Stromal cell of bone marrow (primary cell): ENCODE measurements at places on chromosomes 11 and 22.

GRCh38 chr11:61569018-61569417 is 11.9 kb downstream of the SYT7 start:
- no peak for DNase-seq

DNA sequence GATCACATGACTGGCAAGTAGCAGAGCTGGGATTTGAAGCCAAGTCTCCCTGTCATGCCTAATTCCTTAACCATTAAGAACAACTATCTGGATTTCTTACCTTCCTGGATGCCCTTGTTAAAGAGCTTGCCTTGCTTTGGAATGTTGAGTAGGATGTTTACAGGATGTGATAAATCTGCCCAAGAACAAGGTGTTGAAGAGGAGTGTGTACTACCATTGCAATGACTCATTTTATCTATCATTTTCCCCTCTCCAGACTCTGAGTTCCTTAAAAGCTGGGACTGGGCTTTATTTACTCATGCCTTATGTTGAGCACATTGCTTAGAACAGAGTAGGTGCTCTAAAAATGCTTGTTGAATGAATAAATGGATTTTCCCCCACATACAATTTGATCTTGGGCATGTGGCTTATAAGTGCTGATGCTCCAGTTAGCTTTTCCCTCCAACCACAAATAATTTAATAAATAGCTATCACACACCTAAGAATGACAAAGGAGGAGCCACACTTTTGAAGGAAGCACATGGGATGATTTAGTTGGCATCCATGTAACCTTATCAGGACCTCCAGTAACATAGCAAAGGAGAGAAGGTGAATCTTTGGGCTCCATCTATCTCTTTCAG is 268.6 kb upstream of the SESN3 start:
- DNase-seq, result no peak

DNA sequence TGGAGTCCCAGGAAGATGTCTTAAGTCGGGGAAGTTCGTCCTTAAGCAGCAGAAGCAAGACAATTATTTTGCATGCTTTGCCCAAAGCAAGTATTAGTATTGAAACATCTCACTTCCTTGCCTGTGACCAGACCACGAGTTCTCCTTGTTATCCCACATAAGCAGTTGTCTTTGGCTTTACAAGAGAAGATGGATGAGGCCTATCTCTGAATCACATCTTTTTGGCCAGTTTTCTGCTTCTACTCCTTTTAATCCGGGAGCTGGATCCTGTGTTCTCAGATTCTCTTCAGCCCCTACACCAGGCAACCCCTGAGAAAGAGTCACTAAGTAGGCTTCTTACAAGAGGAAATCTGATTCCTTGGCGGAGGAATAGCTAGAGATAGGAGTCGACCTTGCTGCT is 2.1 kb downstream of the SYT9 start:
- DNase-seq, result no peak

- DNase-seq, result no peak
Observed at GRCh38 chr11:76186776-76187279, 19.5 kb downstream of the WNT11 start.

GRCh38 chr22:18091478-18091877 is 13.7 kb downstream of the PEX26 start:
- no peak for DNase-seq

- no peak for DNase-seq
Observed at GRCh38 chr11:69635804-69636511, 5.0 kb upstream of the CCND1 start.

DNA sequence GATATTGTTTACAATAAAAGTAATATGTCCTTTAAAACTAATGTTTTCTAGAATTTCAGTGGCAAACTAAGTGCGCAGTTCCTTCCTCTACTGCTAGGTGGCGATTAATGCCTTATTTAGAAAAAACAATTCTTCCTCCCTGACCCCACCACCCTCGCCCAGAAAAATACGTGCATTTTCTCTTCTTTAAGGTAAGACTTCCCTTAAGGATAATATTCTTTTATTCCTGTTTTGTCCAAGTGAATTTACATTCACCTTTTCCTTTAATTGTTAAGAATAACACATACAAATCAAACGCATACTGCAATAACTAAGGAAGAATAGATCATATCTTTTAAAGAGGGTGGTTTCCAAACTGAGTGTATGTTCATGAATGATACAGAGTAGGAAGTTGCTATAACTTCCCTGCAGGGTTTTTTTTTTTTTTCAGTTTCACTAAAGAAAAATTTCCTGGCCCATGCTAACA is 17.0 kb upstream of the PSMA1 start:
- no peak for DNase-seq

DNA sequence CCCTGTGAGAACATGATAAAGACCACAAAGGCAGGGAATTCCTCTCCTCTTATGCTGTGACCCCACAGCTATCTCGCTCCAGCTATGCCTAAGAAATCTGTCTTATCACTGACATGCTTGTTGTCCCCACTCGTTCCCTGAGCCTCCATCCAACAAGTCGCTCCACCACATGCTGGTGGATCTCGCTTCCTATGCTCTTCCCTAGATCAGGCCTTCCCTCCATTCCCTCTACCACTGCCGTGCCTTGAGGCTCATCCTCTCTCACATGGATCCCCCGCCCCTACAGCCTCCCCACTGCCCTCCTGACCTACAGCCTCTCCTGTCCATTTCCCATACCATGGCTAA is 1.4 kb upstream of the DGAT2 start:
- DNase-seq, result no peak

GRCh38 chr22:35842954-35843353 is 125.3 kb downstream of the APOL5 start:
- no peak for DNase-seq

DNA sequence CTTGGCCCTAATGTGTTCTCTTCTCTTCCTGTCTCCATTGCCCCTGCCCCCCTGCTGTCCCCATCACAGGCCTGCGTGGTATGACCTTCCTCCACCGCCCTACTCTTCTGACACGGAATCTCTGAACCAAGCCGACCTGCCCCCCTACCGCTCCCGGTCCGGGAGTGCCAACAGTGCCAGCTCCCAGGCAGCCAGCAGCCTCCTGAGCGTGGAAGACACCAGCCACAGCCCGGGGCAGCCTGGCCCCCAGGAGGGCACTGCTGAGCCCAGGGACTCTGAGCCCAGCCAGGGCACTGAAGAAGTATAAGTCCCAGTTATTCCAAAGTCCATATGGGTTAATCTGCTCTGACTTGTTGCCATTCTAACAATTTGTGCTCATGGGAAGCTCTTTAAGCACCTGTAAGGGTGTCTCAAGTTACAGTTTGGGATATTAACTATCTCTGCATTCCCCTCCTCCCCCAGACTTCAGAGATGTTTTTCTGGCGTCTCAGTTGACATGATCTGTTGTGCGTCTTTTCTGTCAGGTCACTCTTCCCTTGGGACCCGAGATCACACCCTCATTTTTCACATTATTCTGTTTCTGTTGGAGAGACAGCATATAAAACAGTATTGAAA is 60.0 kb downstream of the COMMD9 start:
- no peak for DNase-seq

GRCh38 chr22:27412866-27413445 is 388.6 kb downstream of the MN1 start:
- no peak for DNase-seq

DNA sequence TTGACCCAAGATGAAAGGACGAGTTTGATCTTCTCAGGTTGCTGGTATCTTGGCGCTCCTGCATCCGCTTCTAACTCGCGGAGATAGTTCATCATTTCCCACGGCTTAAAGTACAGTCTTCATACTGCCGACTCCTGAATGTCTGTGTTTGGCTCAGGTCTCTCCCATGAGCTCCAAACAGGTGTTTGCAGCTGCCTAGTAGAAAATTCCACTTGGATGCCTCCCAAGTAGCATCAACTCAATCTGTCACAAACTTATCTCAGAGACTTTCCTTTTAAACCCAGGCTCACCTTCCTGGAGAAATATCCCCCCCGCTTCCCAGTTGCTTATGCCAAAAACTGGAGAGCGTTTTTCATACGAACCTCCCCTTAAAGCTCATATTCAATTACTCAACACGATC is 986.5 kb downstream of the TBC1D22A start:
- no peak for DNase-seq

- DNase-seq, result no peak
Observed at GRCh38 chr11:44986315-44986714, 35.6 kb upstream of the TP53I11 start.

DNA sequence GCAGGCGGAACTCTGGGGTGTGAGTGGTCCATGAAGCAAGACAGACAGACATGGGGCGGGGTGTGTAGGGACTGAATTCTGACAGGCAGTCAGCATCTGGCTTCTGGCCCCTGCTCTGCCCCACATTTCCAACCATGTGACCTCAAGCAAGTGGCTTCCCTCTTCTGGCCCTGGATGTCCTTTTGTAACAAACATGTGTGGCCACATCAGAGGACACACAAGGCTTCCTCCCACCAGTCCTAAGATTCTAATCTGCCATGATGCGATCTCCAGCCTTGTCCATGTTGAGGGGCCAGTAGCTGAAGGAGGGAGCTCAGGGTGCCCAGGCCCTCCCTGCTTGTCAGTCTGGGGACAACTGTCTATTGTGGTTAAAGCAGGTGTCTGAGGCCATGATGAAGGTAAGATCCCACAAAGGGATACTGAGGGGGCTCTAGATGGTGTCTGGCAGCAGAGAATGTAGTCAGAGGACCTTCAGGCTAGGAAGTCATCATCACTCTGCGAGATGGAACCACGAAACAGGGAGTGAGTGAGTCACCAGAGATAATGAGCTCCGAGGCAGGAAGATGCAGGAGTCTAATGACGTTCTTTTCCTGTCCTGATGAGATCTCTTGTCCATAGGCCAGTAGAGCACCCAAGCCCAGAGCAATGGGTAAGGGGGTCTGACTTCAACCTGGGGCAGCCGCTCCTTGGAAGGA is 27.4 kb downstream of the DRD2 start:
- DNase-seq, result peak; percentile 31

GRCh38 chr11:96219981-96220623 is 122.9 kb downstream of the MAML2 start:
- no peak for DNase-seq

- DNase-seq, result no peak
Observed at GRCh38 chr11:12777208-12777874, 103.1 kb downstream of the TEAD1 start.

DNA sequence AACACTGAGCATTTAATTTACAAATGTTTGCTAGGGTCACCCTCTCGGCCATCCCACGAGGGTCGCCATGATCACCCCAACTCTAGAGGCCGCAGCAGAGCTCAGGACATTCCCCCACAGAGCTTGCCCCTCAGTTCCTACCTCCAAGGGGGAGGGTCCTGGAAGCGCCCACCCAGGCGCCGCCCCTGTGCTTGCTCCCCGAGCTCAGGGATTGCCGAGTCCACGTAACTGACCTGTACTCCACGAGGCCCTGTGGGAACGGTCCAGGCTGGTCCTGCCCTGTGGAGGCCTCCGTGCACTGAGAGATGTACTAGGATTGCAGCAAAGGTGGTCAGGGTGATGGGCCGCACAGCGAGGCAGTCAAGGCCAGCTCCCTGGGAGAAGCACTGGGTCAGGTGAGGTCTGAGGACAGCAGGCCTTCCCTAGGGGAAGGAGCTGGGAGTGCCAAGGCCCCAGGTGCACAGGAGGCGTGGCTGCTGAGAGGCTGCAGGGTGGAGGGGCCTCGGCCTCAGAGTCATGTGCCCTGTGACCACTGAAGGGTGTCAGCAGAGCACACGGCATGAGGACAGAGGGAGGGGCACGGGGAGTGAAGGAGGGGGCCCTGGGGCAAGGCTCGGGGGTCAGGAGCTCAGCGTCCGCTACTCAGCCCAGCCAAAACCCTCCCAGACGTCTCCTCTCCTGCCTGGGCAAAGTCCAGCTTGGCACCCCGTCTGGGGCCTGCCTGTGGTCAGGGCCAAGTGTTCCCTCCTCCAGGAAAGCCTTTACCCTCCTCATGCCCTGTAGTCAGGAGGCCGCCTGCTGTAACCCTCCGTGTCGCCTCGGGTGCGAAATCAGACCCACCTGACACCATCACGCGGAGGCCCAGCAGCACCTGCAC is 2.4 kb upstream of the MIOX start:
- DNase-seq, result no peak

DNA sequence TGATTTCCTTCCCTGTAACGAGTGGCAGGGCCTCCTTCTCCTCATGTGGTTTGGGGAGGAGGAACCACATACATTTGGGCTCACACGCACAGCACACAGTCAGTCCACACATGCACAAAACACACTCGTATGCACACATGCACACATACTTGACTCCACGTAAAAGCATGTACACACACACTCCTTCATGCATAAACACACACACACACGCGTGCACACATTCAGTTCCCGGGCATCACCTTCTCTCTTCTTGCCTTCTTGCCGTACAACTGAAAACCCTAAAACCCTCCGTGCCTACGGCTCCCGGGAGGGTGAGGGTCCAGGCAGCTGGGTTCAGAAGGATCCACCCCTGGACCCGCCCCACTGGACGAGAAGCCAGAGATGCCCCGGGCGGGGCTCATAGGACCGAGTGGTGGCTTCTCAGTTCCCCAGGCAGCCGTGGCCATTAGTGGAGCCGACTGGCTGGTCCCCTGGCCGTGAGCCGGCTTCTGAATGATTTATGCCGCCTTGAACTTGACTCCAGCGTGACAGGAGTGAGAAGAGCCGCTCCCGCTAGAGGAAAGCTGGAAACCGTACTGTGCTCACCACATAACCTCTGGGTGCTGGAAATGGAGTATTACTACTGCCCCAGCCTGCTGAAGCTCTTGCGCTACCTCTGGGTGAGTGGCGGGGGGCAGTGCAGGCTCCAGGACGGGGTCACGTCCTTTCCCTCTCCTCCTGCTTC is 117.4 kb downstream of the KIAA1671 start:
- DNase-seq, result peak; percentile 47

GRCh38 chr11:114171257-114172054 is 111.9 kb downstream of the ZBTB16 start:
- no peak for DNase-seq

DNA sequence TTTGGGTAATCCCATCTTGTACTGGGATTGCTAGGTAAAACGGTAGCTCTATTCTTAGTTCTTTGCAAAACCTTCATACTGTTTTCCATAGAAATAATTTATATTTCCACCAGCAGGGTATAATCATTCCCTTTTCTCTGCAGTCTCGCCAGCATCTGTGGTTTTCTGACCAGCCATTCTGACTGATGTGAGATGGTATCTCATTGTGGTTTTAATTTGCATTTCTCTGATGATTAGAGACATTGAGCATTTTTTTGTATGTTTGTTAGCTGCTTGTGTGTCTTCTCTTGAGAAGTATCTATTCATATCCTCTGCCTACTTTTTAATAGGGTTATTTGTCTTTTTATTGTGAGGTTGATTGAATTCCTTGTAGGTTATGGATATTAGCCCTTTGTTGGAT is 220.9 kb downstream of the PGR start:
- no peak for DNase-seq

- no peak for DNase-seq
Observed at GRCh38 chr11:85784480-85785265, 26.3 kb downstream of the SYTL2 start.

- peak; percentile 41 for DNase-seq
Observed at GRCh38 chr22:28600546-28601143, 79.0 kb downstream of the TTC28 start.

DNA sequence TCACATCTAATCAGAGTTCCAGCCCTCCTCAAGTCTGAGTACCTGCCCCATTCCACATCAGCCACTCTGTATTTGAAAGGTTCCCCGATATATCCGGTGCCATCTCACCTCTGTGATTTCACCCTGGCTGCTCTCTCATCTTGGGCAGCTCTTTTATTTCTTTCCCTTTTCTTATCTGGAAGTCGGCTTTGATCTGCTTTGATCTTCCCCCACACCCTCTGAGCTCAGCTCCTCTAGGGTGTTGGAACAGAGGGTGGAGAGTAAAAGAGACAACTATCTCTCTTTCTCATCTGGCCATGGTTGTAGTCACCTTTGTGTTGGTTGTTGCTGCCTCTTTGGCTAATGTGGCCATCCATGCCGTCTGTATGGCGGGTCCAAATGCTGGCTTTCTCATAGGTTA is 108.3 kb downstream of the ENTHD1 start:
- no peak for DNase-seq
